ENCODE measurements at places on chromosomes 7 and 10.

DNA sequence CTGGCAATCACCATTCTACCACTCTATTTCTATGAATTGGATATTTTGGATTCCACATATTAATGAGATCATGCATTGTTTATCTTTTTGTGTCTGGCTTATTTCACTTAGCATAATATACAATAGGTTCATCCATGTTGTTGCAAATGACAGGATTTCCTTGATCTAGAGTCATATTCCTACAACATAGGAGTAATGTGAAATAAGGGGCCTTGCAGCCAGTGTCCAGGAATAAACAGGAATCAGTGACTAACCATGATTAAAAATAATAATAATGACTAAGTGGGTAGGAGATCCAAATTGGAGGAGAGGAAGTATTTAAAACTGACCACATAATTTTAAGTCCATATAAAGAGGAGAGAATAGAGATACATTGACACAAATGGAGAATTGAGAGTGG lies 49.9 kb downstream of the SCIN start:
- DNase-seq = no peak

- no peak for DNase-seq
Measured at GRCh38 chr10:112775381-112775780, 174.7 kb upstream of the TCF7L2 start.

DNA sequence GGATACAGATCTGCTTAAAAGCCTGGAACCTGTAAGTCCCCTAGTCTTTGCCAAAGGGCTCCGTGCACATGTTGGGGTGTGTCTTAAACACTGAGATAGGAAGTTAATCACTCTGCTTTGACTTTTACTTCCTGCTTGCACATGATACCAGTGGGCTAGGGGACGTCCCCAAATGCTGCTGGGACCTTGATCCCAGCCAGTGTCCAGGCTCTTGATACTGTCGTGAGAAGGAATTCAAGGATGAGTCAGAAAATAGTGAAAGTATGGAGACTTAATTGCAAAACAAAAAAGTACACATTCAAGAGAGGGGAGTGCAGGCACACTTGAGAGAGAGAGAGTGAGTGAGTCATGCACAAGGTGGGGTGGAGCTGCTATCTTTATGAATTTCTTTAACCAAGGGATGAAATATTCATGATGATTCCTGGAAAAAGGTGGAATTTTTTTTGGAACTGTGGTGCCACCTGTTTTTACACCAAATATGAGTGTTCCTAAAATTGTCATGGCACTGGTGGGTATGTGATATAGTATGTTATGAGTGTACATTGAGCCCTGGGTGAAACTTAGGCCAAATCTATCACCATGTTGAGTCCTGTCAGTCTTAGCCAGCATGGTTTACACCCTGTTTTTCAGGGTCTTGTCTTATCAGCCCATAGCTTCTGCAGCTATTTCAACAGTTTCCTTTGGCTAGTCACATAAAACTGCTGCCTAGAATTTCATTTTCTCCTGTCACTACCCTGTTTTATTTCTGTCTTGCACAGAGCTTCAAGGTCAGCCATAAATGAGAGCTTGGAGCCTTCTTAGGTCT lies 88.3 kb upstream of the CYP26C1 start:
- no peak for DNase-seq

DNA sequence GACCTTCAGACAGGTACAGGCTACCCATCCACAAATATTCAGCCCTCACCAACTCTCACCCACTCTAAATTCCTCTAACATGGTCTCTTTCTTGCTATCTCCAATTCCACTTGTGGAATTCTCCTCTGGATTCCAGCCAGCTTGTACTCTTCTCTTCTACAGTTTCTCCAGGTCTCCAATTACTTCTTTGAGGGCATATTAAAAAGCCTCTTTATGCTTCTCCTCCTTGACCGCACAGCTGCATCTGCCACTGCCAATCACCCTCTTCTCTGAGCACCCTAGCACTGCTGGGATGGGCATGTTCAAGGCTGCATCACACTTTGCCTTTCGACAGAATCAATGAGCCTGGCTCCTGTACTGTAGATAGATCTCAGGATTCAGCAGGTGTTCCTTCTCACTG lies 101.5 kb upstream of the ANKRD1 start:
- no peak for DNase-seq

DNA sequence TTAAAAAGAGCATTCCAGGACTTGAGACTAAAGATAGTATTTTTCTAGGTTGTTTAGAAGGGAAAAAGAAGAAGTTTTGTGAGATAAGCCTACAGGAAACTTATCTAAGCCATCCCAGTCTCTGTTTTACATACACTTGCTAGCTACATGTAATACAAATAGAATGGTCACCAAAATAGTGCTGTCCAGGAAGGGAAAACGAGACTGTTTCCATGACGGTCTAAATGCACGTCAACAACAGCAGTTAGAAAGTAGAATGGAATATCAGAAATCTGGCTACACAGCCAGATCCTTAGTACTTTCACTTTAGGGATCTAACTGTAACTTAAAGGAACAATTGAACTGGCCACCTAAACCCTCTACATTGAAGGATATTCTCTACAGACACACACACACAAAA lies 117.6 kb downstream of the TSPAN12 start:
- no peak for DNase-seq

DNA sequence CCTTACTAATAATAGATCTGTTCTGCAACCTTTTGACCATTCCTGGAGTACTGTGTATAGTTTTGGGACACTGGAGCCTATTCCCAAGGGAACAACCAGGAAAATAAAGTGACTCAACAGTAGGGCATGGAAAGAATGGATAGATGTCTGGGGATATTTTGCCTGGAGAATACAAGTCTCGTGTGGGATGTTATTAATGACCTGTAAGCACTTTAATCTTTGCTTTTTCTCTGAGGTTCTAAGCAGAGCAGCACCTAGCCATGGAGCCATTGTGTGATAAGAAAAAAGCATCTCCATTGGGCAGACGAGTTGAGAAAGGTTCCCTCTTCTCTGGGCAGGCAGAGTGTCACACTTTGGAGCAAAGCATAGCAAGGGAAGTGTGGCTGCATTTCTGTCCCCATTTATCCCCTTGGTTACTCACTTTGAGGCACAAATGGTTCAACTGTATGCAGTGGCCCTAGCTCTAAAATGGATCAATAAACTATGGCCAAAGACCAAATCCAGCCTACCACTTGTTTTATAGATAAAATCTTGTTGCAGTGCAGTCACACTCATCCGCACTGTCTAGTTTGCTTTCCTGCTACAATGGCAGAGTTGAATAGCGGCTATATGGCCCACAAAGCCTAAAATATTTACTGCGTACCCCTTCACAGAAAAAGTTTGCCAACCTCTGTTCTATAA lies 21.0 kb upstream of the CCDC71L start:
- DNase-seq = no peak

Data from activated T-helper 1 cell treated with Interleukin-2 at 50 U/mL for 16 hours (primary cell).